ENCODE measurements at places on chromosomes 6 and 20.

GRCh38 chr6:90256698-90257485, 39.8 kb downstream of the BACH2 start:
- DNase-seq: no peak

DNA sequence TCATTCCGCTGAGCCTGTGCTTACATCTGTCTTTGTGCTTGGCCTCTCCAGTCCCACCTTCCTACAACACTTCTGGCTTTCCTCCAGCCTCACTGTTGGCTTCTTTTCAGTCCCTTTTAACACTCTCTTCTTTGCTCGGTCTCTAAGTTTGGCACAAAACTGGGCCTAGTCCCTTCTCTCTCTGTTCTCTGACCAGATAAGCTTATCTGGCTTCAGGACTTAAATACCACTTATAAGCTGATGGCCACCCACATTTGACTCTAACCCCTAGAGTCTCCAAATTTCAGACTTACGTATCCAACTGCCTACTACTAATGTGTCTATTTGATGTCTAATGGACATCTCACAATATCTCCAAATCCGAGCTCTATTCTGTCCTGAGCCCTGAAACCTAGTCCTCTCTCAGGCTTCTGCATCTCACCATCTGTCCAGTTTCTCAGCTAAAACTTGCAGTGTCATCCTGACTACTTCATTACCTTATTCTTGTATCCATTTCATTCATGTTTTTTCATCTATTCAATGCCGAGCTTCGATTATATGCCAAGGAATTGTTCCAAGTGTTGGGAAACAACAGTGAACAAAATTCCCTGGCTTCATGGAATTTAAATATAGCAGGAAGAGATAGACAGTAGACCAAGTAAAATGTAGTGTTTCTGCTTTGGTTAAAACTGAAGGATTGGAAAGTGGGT, 40.1 kb downstream of the TBPL1 start:
- no peak for DNase-seq

- no peak for DNase-seq
Measured at GRCh38 chr6:3222506-3223038, 4.9 kb downstream of the TUBB2B start.

DNA sequence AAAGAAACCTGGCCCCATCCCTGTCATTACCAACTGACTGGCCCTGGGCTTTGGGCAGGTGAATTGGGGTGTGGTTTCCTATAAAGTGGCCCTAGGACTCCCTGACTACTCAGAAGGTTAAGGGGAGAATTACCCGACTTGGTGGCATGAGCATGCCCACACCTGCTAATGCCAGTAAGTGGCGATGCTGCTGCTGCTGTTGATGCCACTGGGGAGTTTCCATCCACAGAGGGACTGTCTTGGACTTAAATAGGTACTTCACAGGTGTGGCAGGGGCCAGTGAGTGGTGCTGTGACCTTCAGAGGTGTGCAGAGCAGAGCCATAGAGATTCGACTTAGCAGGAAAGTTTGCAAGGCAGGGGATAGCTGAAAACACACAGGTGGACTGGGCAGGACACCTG, 32.6 kb upstream of the MDFI start:
- DNase-seq: no peak

GRCh38 chr20:57902473-57902872, 192.7 kb upstream of the PMEPA1 start:
- DNase-seq: no peak

- DNase-seq: no peak
Measured at GRCh38 chr6:134026597-134026996, 25.8 kb downstream of the SLC2A12 start.

DNA sequence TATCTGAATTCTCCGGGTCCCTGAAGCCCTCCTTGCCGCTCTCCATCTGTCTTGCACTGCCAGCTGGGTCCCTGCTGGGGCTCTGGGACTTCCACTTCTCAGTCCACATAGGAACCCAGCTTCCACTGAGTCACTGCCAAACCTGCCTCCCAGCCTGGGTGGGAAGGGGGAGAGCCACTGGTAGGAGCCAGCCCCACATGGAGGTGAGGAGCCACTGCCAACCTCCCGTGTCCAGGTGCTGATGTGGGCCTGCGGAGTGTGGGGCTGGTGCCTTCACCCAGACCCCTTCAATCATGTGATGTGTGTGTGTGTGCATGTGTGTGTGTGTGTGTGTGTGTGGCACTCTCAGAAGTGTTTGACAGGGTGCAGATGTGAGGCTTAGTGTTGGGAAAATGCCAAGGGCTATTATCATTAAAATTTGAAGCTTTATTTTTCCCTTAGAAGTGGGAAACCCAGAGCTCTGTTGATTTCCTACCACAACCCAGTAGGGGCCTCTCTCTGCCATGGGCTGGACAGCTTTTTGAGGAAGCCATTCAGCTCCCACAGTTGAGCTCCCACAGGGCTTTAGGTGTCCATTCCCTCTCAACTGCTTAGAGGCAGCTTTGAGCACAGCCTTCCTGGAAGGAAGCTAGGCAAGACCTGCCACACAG, 9.3 kb upstream of the SGK2 start:
- DNase-seq: no peak

- peak; percentile 38 for DNase-seq
Measured at GRCh38 chr6:77368660-77369313, 94.5 kb downstream of the HTR1B start.

GRCh38 chr6:26640806-26641205, 18.7 kb downstream of the ZNF322 start:
- DNase-seq: no peak

DNA sequence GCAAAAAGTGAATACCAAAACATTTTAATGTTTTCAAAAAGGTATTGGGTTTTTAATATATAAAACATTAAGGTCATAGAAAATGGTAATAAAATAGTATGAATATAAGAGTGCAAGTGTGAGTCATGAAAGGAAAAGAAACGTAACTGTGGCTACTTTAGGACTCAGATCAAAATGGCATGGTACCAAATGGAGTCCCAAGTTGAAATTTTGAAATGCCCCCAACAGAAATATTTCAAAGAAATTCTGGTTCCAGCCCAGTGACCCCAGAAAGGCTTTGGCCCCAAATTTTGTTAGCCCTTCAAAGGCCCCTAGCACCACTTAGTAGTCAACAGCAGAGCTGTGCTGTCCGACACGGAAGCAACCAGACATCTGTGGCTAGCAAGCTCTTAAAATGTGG, 6.0 kb downstream of the COL12A1 start:
- no peak for DNase-seq

DNA sequence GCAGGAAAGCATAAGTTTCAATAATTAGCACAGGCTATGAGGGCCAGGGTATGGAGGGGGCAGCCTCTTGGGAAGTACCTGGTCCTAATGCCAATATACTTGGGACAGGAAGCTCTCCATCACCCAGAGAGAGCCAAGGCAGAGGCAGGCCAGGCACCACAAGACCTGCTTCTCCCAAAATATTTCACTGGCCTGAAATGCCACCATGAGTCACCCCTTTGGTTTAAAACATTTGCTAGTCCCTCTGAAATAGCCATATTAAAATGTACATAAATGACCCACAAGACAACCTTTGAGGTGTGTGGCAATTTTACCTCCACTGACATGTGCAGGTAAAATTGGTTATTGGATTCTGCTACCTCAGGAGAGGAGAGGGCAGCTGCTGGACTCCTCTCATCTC, 23.4 kb upstream of the SCUBE3 start:
- no peak for DNase-seq

- no peak for DNase-seq
Measured at GRCh38 chr6:111724505-111724904, 118.8 kb upstream of the TRAF3IP2 start.

- DNase-seq: peak; percentile 67
Measured at GRCh38 chr6:34459899-34460593, 5.8 kb upstream of the PACSIN1 start.

GRCh38 chr6:46628976-46629375, 23.6 kb downstream of the CYP39A1 start:
- peak; percentile 90 for DNase-seq

- no peak for DNase-seq
Measured at GRCh38 chr20:47423586-47423985, 67.1 kb upstream of the ZMYND8 start.

DNA sequence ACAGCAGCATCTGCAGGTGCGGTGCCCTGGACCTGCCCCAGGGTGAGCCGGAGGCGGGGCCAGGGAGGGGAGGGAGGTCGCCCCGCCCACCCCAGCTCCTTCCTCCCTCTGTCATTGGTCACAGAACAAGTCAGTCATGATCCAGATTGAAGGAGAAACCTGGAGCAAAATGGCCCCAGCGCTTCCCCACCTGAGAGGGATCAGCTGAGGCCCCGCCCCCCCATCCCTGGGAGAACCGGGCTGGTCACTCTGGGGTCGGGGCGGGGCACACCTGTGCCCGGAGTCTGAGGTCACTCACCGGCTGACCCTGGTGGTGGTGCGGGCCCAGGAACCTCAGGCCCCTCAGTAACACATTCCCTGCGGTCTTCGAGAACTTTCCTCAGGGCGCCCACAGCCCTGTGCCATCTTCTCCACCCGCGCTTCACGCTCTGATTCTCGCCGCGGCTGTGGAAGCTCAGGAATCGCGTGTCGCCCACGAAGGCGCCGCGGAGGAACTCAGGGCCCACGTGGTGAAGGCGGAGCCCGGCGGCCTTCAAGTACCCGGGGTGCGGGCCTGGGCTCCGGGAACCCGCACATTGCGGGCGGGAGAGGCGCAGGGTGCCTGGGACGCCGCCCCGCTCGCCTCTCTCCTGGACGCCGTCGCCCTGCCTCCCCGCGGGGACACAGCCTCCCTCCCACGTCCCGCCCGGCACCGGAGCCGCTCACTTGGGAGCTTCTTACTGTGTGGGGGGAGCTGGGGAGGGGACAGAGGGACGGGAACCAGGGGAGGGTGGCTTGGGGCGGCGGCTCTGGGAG, 36.4 kb upstream of the HLA-C start:
- no peak for DNase-seq

GRCh38 chr6:87575423-87575822, 14.4 kb downstream of the RARS2 start:
- DNase-seq: no peak

- DNase-seq: no peak
Measured at GRCh38 chr20:62330576-62331317, 27.9 kb downstream of the ADRM1 start.

DNA sequence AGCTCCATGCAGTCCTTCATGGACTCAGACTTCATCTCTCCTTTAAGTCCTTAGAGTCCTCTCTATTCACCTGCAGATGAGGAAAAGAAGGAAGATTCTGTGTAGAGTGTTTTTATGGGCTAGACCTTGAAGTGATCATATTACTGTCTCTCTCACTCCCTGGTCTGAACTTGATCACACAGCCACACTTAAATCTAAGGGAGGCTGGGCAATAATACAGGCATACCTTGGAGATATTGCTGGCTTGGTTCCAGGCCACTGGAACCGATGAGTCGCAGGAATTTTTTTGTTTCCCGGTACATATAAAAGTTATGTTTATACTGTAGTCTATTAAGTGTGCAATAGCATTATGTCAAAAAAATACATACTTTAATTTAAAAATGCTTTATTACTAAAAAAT, 59.2 kb upstream of the FOXO3 start:
- no peak for DNase-seq

GRCh38 chr20:58309591-58310290, at the start of gene RAB22A:
Gene RAB22A, plus strand, starts transcription at chr20:58309715. Its CDS starts 262 bp downstream, at chr20:58309977.
- DNase-seq: peak; percentile 72

DNA sequence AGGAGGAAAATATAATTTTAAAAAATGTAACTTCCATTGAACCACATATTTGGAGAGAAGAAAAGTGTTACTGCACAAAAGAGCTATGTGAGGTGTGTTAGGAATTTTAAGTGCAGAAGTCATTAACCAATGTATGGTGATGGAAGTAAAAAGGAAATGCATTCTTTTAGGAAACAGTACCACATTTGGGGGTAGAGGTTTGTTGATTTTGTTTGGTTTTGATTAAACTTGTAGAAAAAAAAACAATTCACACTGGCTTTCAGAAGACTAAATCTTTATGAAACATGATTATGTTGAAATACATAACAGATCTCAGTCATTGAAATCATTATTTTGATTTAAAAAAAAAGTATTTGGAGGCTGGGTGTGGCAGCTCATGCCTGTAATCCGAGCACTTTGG, 1287.0 kb upstream of the GJE1 start:
- no peak for DNase-seq

- DNase-seq: no peak
Measured at GRCh38 chr6:37218061-37218460, 39.5 kb upstream of the TBC1D22B start.

Data from SK-MEL-5 (cell line).